NCI-H446 (cell line): ENCODE measurements at places on chromosomes 4 and X.

DNA sequence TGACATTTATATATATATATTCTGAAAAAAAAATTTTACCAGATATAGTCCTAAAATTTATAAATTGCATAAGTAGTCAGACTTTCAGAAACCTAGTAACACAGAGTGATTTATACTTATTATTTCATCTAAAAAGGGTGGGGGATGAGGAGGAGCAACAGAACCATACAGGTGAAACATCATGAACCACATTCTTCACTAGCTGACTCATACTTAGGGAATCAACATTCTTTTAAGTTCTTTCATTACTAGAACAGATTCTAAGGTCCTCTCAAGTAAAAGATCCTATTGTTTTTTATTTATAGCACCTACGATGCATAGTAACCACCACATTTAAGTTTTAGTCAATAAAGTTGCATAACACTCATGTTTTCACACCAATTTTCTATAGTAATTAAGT is 166.1 kb downstream of the LRBA start:
- no peak for DNase-seq

- no peak for DNase-seq
Measured at GRCh38 chr4:140568507-140569306, at the start of gene UCP1. TSS of gene UCP1 (minus strand) at chr4:140568961. CDS start at chr4:140568729, 232 bp downstream.

GRCh38 chrX:17520016-17520615 is 145.1 kb downstream of the NHS start:
- DNase-seq = no peak

DNA sequence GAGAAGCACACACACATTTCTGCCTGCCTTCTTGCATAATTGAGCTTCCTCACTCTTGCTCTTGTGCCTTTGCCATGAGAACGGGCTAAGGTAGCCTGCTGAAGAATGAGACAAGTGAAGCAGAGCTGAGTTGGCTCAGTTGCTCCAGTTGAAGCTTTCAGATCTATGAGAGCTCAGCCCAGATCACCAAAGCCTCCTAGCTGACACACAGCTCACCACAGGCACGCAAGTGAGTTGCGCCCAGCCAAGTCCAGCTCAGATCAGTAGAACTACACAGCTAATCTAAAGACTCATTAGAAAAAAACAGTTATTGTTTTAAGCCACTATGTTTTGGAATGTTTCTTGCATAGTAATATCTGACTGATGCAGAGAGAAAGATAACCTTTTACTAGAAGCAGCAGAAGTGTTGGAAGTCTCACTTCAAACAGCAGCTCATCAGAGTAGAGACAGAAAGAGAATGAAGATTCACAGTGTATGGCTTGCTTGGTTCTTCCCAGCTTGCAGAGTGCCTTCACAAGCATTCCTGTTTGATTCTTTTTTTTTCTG is 362.4 kb downstream of the MID1IP1 start:
- no peak for DNase-seq

- DNase-seq = no peak
Measured at GRCh38 chr4:53378171-53378482, 686 bp downstream of the FIP1L1 start.

DNA sequence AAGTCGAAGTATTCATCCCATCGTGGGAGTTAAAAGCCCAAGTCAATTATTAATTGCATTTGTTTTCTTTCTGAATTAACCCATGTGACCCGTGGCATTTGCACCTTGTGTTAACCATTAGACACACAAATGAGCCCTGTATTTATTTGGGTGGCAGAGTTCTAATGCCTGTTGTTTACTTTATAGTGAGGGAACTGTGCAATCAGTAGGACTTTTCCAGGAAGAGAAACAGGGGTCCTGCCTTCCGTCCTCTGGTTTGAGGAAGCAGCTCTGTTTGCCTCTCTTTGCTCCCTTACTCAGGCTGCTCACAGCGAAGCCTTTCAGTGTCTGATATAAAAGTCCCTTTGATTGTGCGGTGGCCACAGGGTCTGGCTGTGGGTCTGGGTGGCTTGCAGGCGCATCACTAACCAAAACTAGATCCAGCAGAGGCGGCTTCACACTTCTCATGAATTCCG is 263.6 kb downstream of the PTTG2 start:
- DNase-seq = no peak

DNA sequence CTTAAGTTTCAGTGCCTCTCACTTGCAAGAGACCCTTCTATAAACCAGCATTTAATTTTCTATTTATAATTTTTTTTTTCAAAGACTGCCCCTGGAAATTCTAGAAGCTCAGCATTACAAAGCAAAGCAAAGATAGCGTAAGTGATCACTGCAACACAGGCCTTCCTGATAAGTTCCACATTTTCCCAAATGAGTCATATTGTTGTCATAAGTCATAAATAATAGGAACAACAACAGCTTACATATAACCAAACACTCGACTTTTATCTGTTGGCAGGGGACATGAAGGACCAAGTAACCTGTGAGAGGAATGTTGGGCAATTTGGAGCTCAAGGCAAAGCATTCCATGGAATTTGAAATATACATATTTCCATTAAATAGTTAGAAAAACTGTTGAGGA is 815.5 kb downstream of the DMD start:
- no peak for DNase-seq
